T-cell (primary cell): ENCODE measurements at places on chromosomes 5 and 9. TPM values are rescaled to one million over a fixed set of nuclear protein-coding genes. Genes with fewer than 3 reads are reported as not detected.

GRCh38 chr5:135136546-135136945 lies 102.5 kb upstream of the PITX1 start:
- no peak for DNase-seq

Gene PCDHGC3
- total RNA-seq, result 0.12 TPM

DNA sequence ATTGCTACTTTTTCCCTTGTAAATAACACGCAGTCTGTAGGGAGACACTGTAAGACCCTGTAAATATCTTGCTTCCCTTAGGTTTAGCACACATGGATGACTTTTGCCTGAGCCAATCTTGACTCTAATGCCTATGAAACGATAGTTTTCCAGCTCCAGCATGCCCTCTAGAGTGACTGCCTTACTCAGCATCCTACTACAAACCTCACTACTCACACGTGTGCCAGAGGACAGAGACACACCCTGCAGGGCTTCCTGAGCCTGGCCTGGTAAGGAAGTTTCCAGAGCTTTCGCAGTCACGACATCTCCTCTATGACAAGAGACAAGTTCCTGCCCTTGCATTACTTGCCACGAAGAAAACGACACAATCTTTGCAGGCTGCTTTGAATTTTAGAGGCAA lies 138.1 kb downstream of the ATPSCKMT start:
- no peak for DNase-seq

DNA sequence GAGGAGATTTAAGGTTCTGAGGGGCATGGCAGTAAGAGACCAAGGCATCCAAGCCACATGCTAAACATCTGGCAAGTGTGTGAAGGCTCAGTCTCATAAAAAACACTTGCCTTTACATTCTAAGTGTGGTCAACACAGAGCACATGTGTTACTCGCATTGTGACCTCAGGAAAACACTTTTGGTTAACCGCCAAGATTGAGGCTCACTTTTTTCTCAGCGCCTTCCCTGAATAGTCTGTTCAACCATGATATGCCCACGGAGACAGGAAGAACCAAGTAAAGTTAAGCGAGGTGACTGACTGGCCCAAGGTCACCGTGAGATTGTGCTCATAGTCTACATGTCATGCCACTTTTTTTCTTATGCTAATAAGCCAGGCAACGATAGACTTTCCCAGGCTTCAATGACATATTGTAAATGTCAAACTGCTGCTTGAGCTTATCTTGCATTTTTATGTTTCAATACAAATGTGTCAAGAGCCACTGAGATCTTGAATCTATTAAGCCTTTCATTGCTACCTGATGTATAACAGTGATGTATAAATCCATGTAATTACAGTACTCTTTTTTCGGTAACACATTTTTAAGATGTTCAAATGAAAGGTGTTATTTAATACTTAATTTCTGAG lies 21.1 kb upstream of the IL9 start:
- DNase-seq, result no peak

Gene DBH
- total RNA-seq, result 0.26 TPM
